ENCODE measurements at places on chromosomes 1 and 21. TPM values are rescaled to one million over a fixed set of nuclear protein-coding genes. Genes with fewer than 3 reads are reported as not detected.

GRCh38 chr1:9097947-9098705 lies 28.7 kb upstream of the SLC2A5 start:
- no peak for DNase-seq

GRCh38 chr1:245433561-245433960 lies 278.8 kb downstream of the KIF26B start:
- no peak for DNase-seq

The ATP13A2 gene
- total RNA-seq: 18.1 TPM

GRCh38 chr1:221509575-221510355 lies 232.1 kb downstream of the DUSP10 start:
- DNase-seq: no peak

- peak; percentile 59 for DNase-seq
Observed at GRCh38 chr1:18945401-18945849, 11.1 kb downstream of the IFFO2 start.

The ZNF678 gene
- total RNA-seq: 4.2 TPM

DNA sequence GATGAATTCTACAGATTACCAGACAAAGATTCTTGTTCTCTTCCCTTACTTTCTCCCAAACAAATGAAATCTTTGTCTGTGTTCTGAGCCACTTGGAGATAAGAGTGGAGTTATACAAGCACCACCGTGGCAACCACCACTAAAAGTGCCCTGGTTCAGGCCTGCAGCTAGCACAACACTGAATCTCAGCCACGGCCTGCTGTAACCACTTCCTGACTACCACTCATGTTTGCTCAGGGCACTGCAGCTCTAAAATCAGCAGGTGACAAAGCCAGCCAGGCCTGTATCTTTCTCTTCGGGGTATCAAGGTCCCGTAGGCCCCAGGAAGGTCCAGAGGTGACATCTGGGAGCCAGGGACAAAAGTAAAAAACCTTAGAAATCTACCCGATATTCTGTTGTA lies 3.2 kb upstream of the OR2T6 start:
- no peak for DNase-seq

The AKR7A3 gene
- 0.20 TPM for total RNA-seq

- no peak for DNase-seq
Observed at GRCh38 chr1:161706113-161706481, 932 bp upstream of the FCRLA start.

The POU2F1 gene
- total RNA-seq: 13.9 TPM

DNA sequence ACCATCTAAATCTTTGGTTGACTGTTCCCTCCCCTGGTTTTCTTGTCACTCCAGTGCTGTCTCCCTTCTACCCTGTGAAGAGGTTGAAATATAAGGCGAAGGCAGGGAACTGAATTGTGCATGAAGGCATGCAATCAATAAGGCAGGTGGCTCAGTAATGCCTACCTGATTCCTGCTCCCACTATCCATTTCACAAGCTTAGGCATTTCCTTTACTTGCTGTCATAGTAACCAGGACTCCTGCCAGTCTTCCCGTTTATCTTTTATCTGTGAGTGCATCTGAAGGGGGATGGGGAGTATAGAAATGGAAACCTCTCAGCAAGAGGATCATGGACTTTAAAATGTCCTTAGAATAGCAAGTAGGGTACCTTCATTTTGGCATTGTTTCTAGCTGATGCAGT lies 40.5 kb downstream of the MRPS6 start:
- no peak for DNase-seq

DNA sequence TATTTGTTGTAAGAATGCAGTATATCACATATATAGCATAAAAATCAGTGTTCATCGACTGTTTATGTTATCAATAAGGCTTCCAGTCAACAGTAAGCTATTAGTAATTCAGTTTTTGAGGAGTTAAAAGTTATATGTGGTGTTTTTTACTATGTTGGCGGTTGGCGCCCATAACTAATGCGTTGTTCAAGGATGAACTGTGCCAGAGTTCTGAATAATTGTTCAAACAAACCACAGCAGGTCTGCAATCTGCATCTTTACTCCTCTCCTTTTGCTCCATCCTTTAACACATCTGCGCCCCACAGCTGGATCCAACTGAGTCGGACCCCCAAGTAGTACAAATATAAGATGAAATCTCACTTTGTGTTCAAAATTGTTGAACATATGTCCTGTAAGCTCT lies 836.1 kb downstream of the LTN1 start:
- DNase-seq: no peak

DNA sequence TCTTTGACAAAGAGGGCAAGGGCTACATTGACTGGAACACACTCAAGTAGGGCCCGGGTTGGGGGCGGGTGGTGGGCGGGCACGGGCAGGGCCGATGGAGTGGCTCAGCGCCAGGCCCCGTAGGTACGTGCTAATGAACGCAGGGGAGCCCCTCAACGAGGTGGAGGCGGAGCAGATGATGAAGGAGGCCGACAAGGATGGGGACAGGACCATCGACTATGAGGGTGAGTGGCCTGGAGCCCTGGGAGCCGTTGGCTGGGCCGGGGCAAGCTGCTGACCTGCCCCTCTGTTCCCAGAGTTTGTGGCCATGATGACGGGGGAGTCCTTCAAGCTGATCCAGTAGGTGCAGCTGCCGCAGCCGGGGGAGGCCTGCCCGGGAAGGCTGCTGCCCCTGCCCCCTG lies 1.8 kb downstream of the CALML6 start:
- no peak for DNase-seq

DNA sequence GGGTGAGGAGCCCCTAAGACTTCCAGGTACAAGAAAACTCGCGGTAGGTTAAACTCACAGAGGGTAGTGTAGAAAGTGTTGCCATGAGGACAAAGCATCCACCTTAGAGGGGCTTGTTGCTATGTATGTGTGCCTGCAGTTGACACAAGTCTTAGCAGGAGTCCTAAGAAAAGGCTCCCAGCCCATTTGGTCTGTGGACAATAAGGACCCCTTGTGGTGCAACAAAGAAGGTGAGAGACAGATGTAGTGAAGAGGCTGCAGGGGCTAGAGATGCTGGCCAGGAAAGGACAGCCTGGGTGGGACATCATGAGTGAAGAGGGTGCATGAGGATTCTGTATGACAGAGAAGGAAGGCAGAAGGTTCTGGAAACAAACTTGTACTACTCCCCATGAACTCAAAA lies 36.3 kb upstream of the IL10 start:
- DNase-seq: peak; percentile 34

GRCh38 chr1:167294528-167294927 lies 73.8 kb downstream of the POU2F1 start:
- no peak for DNase-seq

GRCh38 chr1:42788021-42788420 lies 3.2 kb downstream of the TMEM269 start:
- no peak for DNase-seq

GRCh38 chr1:20726932-20727745 lies 5.4 kb downstream of the SH2D5 start:
- no peak for DNase-seq

The DMRTA2 gene
- total RNA-seq: not detected

GRCh38 chr1:94741510-94741909 lies 78.6 kb upstream of the SLC44A3 start:
- DNase-seq: no peak

DNA sequence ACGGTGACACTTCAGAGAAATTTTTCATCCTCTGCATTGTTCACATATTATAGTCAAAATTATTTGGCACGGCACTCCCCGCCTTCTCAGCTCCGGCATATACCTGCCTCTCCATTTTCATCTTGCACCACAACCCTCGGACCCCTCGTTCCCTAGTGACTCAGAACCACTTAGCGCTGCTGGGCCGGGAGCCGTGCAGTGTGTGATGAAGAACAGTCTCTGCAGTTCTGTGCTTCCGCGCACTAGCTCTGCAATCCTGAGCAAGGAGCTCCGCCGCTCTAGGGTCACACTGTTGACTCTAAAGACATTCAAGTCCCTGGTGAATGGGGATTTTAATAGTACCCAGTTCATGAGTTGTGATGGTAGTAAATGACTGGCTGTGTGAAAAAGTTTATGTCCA lies 221.2 kb downstream of the SLC35F3 start:
- no peak for DNase-seq

The MAP1LC3C gene
- total RNA-seq: not detected

DNA sequence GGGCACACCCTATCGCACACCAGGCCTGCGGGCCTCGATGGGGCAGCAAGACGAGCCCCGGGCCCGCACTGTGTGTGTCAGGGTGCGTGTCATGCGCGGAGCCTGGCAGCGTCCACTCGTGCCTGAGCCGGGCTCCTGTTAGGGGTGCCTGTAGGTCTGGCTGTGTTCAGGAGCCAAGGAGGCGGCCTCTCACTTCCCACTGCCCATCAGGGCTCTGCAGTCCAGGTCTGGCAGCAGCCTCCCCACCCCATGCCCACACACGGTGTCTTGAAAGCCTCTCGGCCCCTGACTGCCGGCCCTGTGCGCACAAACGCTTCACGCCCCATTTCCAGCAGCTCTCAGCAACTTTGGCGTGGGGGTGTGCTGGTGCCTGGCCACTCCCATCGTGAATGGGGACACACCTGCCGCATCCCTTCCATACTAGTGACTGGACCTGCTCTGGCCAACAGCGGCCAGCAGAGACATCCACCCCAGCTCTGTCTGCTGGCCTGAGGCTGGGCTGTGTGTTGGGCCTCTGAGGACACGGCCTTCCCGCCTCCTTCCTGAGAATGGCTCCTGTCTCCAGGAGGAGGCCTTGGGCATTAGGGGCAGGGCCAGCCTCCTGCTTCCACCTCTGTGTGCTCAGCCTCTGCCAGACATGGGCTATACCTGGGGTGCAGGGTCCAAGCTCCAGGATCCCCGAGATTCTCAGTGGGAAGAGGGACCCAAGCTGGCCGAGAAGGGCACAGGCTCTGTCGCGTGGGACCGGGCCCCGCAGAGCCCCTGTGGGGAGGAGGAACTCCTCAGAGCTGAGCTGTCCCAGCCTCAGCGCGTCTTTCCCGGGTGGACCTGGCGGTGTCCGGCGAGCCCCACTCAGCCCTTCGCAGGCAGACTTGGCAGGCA lies 41.8 kb upstream of the ACTRT2 start:
- DNase-seq: no peak

The KRTAP13-4 gene
- not detected for total RNA-seq

- no peak for DNase-seq
Observed at GRCh38 chr1:1833916-1834325, 55.7 kb upstream of the NADK start.

- DNase-seq: no peak
Observed at GRCh38 chr1:51875291-51875772, 3.2 kb downstream of the NRDC start.

DNA sequence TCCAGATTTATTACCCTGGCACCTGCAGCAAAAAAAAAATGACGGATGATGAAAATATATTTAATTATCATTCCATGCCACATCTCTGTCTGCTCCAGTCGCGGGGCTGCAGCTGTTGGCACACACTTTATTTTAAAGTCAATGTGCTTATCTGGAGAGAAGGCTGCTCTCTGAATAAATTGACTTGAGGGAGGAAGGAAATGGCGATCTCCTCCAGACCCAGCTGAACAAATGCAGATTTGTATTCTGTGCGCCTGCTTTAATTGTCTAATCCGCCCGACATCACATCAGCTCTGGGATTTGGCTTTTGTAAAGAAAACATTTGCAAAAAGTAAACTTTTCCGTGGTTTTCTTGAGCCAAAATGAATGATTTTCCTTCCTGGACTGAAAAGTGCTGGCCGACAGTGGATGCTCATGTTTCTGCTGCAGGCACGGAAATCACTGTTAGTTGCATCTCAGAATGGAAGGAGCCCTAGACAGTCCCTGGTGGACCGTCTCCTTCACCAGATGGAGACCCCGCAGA lies 150.2 kb downstream of the CAMTA1 start:
- DNase-seq: no peak

- no peak for DNase-seq
Observed at GRCh38 chr1:97332716-97333115, 588.1 kb downstream of the DPYD start.

The AGT gene
- total RNA-seq: 63.7 TPM

The CD2 gene
- 1.6 TPM for total RNA-seq

DNA sequence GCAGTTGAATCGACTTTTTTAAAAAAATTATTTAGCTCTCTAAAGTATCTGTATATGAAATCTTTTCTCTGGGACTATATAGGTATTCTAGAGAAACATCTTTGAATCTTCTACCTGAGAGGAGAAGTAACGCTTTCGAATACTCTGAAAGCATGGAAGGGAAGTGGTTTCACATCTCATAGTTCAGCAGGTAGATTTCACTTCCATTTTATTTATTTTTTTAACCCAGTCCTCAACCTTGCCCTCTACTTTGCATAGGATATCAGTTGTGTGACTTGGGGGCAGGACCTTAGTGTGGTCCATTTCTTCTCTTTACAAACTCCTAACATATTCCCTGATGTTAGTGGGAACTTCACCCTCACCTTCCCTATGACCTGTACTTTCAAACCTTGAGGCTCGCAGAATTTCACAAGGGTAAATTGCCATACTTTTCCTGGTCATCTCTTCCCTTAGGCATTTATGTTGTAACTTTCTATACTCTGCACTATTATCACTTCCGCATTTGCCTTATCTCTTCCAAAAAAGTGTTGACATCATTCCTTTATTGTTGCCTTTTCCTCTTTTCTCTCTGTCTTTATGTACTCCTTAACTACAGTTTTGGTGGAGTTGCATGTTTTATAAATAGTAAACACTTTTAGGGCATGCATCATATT lies 1208.5 kb upstream of the ADGRL4 start:
- DNase-seq: no peak

- DNase-seq: no peak
Observed at GRCh38 chr1:214993419-214993818, 89.1 kb upstream of the KCNK2 start.

- DNase-seq: no peak
Observed at GRCh38 chr1:210124736-210125135, 107.9 kb upstream of the SERTAD4 start.

The CTXND2 gene
- not detected for total RNA-seq

- no peak for DNase-seq
Observed at GRCh38 chr1:64437453-64437852, 32.5 kb upstream of the CACHD1 start.

GRCh38 chr1:26044971-26045721 lies 772 bp downstream of the SLC30A2 start:
- no peak for DNase-seq

DNA sequence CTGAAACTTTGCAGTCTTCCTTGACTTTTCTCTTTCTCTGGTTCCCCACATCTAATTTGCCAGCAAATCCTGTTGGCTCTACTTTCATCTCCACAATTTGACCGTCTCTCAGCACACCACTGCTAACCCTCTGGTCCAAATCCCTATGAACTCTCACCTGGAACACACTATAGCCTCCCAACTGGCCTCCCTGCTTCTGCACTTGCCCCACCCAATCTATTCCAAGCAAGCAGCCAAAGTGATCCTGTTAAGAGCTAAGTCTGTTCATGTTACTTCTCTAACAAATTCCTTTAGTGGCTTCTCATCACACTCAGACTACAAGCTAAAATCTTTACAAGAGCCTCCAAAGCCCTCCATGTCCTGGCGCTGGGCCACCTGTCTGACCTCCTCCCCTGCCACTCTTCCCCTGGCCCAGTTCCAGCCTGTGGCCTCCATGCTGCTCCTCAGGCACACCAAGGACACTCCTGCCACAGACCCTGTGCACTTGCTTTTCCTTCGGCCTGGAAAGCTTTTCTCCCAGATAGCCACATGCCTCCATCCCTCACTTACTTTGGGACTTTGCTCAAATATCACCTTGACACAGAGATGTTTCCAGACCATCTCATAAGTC lies 104.1 kb downstream of the DTL start:
- DNase-seq: peak; percentile 31

The UTS2 gene
- not detected for total RNA-seq

The PSEN2 gene
- total RNA-seq: 17.7 TPM
